Stimulated activated CD4-positive, alpha-beta T cell treated with anti-CD3 and anti-CD28 coated beads, TNF-alpha, amount 100 ng/mL, for 1 hour (primary cell): ENCODE measurements at places on chromosomes 2 and 18.

DNA sequence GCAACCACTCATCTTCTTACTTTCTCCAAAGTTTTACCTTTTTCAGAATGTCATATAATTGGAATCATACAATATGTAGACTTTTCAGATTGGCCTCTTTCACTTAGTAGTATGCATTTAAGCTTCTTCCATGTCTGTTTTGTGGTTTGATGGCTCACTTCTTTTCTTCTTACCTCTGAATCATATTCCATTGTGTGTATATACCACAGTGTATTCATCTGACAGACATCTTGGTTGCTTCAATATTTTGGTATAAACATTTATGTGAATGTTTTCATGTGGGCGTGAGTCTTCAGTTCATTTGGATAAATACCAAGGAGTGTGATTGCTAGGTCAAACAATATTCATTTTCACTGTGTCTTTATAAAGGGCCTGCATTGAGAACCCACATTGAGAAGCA, 136.1 kb upstream of the NOSTRIN start:
- no peak for DNase-seq

DNA sequence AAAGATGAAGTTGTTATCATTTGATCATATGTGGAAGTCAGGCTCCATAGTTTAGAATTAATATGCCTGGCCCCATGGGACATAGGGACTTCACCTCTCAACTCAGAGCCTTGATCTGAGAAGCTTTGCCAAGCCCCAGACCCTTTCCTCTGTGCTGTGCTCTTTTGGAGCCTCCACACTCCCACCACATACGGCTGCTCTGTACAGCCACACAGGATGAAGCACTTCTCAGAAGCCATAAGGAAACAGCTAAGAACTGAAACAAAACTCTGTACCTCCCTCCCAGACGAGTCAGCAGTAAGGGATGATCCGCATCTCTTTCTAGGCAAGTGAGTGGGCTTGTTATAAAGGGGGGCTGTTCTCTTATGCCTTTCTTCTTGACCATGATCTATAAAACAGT, 66.5 kb downstream of the CAB39 start:
- DNase-seq, result no peak

DNA sequence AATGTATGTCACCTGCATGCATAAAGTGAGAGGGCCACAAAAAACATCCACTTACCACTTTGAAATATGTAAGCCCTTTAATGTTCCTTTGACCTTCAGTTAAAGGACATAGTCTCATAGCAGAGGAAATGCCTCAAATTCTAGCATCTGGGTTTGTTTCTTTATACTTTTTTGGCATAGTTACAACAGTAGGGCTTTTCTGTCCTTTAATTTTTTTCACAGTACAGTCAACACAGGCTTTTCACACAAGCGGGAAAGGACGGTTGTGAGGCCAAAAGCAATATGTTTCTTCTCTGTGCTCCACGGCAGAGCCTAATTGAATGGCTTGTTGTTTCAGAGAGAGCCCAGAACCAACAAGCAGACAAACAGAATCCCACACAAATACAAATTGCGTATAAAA, 57.6 kb downstream of the CRIM1 start:
- no peak for DNase-seq

- no peak for DNase-seq
These were observed 43.4 kb downstream of the KCNF1 start for GRCh38 chr2:10954856-10955818.

GRCh38 chr18:12397793-12398192, 9.9 kb upstream of the PRELID3A start:
- DNase-seq, result no peak

- no peak for DNase-seq
These were observed 33.8 kb upstream of the DNMT3A start for GRCh38 chr2:25375371-25375988.
